PC-3 (cell line): ENCODE measurements at places on chromosomes 6 and 20.

DNA sequence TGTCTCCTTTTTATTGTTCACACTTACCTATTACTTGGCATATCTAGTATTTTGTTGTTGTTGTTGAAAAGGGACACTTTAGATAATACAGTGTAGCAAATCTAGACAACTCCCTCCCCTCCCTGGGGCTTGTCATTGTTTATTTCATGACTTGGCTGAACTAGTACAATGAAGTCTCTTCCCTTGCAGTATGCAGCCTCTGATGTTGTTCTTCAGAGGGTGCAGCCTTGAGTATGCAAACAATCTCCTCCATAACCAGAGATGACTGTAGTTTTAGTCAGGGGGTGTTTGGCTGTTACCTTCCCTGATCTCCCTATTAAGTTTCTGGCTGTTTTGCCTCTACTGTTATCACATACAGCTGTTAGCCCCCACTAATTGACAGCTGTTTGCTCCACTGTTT is 315.4 kb upstream of the RUNX2 start:
- no peak overlapping the region for H3K4me3 ChIP-seq
- no peaks in the 10 kb centered on the region for H3K4me1 ChIP-seq
- no peak overlapping the region for H3K27ac ChIP-seq
- no peaks in the 10 kb centered on the region for H3K27me3 ChIP-seq
- H3K36me3 ChIP-seq = no peaks in the 10 kb centered on the region

DNA sequence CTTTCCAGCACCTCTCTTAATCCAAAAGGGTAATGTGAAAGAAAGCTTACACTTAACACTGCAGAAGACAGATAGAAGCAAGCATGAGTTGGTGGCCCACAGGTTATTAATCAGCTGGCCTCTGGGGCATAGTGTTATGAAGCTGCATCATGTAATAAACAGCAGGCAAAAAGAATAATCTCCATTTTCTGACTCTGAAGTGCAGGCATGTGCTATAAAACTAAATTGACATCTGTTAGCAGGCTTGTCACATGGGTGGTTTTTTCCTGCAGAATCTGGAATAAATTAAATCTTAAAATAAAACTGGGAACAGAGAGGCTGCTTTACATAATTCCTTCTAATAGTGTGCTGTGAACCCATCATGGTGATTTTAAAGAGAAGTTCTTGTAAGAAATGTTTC is 73.3 kb downstream of the METTL24 start:
- H3K27me3 ChIP-seq = peaks cover 71% of the 10 kb centered on the region
- H3K4me3 ChIP-seq = no peak overlapping the region
- no peak for DNase-seq
- no peaks in the 10 kb centered on the region for H3K4me1 ChIP-seq
- H3K36me3 ChIP-seq = no peaks in the 10 kb centered on the region
- no peak overlapping the region for H3K27ac ChIP-seq

- no peak for DNase-seq
- no peaks in the 10 kb centered on the region for H3K27me3 ChIP-seq
- no peak overlapping the region for H3K27ac ChIP-seq
- H3K36me3 ChIP-seq = no peaks in the 10 kb centered on the region
- H3K4me3 ChIP-seq = no peak overlapping the region
- H3K4me1 ChIP-seq = no peaks in the 10 kb centered on the region
These were observed 117.2 kb upstream of the THBS2 start for GRCh38 chr6:169370666-169371343.

DNA sequence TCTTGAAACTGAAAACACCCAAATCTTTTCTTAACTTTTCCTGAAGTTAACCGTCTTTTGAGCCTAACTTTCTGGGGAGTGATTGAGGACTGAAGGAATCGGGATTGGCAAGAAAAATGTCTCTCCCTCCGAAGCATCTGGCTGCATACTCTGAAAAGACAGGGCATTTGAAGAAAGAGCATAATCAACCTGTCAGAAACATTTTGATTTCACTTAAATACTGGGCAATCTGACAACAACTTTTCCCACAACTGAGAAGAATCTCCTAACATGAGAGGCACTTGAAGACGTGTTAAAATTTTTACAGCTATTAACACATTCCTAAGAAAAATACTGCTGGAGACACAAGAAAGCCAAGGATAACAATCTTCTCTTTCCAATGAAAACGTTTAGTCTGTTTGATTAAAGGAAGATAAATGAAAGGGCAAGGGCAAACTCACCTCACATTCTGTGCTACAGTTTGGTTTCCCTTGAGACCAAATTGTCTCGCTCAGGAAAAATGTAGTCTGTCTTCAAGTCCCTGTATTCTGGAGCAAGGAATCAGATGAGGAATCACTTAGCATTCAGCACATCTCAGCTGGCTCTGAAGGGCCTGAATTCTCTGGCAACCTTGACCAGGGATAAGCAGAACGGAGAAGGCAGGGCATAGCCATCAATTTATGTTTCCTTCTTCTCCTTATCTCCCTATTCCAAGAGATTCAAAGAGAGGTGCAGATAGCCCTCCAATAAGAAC is 76.1 kb downstream of the TBX18 start:
- no peak overlapping the region for H3K27ac ChIP-seq
- DNase-seq = no peak
- H3K27me3 ChIP-seq = no peaks in the 10 kb centered on the region
- H3K4me1 ChIP-seq = no peaks in the 10 kb centered on the region
- H3K4me3 ChIP-seq = no peak overlapping the region

GRCh38 chr6:168035661-168036545 is 38.4 kb downstream of the KIF25 start:
- no peaks in the 10 kb centered on the region for H3K27me3 ChIP-seq
- peak overlapping the region; percentile 50 for H3K27ac ChIP-seq
- peak overlapping the region; percentile 68 for H3K4me3 ChIP-seq
- peaks cover 11% of the 10 kb centered on the region; the same call in 1 of the 2 replicates for H3K4me1 ChIP-seq
- DNase-seq = peak; percentile 30
- no peaks in the 10 kb centered on the region for H3K36me3 ChIP-seq

DNA sequence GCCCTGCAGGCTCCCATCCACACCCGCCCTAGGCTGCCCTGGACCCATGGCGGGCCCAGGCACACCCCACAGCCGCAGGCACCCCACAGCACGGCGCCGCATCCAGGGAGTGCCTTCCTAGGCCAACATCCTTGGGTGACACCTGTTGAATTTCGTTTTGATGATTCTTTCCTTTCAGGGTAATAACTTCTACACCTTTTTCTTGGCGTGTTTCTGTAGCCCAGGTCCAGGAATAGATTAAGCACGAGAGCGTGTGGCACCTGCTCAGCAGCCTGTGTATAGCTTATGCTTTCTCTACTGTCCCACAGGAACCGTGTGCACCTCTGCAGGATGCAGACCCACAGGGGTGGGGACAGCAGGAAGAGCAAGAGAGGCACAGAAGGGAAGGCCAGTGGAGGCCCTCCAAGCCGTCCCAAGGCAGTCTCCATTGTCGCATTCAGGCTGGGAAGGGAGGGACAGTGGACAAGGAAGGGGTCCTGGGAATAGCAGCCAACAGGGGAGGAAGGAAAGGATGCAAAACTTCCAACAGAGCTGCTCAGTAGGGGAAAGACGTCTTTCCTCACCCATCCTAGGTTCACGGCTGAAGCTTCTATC is 118.1 kb upstream of the AFDN start:
- H3K36me3 ChIP-seq = no peaks in the 10 kb centered on the region
- DNase-seq = no peak
- H3K27ac ChIP-seq = no peak overlapping the region
- no peak overlapping the region for H3K4me3 ChIP-seq

GRCh38 chr20:54078296-54078984 is 8.0 kb upstream of the BCAS1 start:
- DNase-seq = no peak
- no peaks in the 10 kb centered on the region for H3K27me3 ChIP-seq

DNA sequence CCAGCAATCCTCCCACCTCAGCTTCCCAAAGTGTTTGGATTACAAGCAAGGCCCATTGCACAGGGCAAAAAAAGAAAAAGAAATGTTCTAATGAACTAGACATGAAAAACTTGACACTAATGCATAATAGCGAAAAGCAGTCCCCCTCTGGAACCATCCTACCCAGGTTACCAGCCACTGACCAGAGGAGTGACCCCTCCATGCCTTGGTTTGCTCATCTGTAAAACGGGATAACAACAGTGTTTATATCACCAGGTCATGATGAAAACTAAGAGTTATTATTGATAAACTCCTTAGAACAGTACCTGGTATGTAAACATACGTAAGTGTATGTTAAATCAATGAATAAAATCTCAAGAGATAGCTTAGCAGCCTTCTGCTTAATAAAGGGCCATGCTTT is 3.3 kb upstream of the NHSL1 start:
- H3K36me3 ChIP-seq = no peaks in the 10 kb centered on the region
- H3K27ac ChIP-seq = no peak overlapping the region
- DNase-seq = no peak
- no peaks in the 10 kb centered on the region for H3K4me1 ChIP-seq
- no peaks in the 10 kb centered on the region for H3K27me3 ChIP-seq

GRCh38 chr6:117138920-117139319 is 126.4 kb upstream of the VGLL2 start:
- peaks cover 3% of the 10 kb centered on the region; the same call in 1 of the 2 replicates for H3K27me3 ChIP-seq
- DNase-seq = no peak
- H3K4me1 ChIP-seq = no peaks in the 10 kb centered on the region
- H3K4me3 ChIP-seq = no peak overlapping the region
- H3K27ac ChIP-seq = no peak overlapping the region
- no peaks in the 10 kb centered on the region for H3K36me3 ChIP-seq
